ENCODE measurements at places on chromosomes 2 and 18.

DNA sequence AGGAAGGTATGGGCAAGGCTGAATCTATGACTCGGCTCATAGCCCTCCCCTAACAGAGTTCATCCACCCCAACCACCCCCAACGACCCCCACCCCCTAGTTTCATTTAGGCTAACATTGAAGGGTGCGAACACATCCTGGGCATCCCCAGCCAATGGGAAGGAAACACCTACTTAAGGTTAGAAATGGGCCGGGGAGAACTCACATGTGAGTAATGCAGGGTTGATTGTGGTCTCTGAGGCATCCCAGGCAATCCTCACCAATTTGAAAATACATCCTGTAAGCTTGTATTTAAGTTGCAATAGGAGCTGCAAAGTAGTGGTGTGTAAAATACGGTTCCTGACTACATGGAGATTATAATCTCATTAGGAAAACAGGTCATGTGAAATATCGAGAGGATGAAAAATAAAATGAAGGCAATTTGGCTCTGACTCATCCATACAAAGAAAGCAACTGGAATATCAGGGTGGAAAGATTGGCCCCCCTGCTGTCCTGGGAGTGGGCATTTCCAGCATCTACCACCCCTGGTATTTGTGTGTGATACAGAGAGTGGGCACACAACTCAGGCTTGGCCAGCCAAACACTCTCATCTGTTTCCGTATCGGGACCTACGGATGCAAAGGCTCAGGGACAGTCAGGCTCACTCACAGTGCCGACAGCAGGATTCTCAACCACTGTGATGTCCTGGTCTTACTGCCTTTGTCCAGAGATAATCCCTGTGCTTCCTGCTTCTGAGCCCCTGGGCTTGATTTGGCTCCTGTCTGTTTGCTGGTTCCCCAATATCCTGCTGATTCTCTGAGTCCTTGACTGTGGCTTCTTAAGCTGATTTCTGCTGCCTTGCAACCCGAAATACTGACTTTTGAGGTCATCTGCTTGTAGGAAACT, 90.0 kb upstream of the NCKAP5 start:
- DNase-seq, result no peak

GRCh38 chr2:163733301-163733938, 2.4 kb downstream of the FIGN start:
- peak; percentile 77 for DNase-seq

DNA sequence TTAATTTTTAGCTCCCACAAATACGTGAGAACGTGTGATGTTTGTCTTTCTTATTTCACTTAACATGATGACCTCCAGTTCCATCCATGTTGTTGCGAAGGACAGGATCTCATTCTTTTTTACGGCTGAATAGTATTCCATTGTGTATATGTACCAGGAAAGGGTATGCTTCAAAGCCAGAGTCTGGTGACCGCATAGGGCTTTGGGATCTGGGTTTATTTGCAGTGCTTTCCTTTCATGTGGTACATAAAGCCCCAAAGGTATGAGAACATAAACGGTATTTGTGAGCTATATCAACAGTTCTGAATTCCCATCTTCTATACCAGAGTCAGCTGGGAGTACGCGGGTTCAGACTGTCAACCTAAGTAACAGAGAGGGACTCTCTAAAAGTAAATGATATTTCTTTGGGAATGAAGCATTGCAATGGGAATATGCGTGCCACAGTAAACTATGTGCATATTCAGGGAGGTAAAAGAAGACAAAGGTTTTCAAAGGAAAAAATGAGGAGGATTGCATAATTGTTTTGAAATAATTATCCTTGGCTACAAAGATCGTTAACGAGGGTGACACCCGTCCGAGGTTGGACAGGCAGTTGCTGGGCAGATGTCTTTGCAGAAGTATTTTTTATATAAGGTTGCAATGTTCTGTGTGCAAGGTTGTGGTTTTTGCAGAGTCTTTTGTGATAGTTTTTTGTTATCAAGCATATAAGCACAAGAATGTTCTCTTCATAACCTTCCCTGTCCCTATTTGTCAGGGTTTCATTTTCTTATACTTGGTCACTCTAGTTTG, 24.4 kb downstream of the CRYGD start:
- DNase-seq, result no peak

GRCh38 chr2:28004086-28004485, 113.6 kb downstream of the BABAM2 start:
- DNase-seq, result no peak

GRCh38 chr2:144230448-144231085, 289.4 kb downstream of the ZEB2 start:
- no peak for DNase-seq

GRCh38 chr2:232886632-232887031, 16.6 kb downstream of the SNORC start:
- no peak for DNase-seq

DNA sequence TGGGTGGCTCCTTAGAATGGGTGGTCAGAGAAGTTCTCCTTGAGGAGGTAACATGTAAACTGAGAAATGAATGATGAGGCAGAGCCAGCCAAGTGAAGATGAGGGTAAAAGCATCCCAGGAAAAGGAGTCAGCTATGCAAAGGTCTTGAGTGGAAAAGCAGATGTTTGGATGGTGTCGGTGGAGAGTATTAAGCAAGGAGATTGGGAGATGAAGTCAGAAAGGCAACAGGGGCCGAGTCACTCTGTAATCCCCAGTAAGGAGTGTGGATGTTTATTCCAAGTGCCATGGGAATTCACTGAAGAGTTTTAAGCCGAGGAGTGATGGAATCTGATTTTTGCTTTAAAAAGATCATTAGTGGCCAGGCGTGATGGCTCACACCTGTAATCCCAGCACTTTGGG, 3.4 kb upstream of the STAMBP start:
- DNase-seq, result no peak

DNA sequence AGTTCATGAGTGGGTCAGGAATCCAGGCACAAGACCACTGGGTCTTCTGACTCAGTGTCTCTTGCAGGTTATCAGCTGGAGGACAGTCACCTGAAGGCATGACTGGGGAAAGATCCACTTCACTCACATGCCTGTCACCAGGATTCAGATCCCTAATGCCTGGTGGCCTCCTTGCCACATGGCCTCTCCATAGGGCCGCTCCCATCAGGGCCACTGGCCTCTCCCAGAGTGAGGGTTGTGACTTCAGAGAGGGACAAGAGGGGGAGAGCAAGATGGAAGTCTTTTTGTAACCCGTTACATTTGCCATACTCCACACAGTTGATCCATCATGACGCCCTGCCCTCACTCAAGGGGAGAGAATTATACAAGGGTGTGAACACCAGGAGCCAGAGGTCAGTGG, 13.0 kb upstream of the OTOS start:
- DNase-seq, result no peak

GRCh38 chr2:62176801-62177200, 19.1 kb upstream of the B3GNT2 start:
- DNase-seq, result no peak

DNA sequence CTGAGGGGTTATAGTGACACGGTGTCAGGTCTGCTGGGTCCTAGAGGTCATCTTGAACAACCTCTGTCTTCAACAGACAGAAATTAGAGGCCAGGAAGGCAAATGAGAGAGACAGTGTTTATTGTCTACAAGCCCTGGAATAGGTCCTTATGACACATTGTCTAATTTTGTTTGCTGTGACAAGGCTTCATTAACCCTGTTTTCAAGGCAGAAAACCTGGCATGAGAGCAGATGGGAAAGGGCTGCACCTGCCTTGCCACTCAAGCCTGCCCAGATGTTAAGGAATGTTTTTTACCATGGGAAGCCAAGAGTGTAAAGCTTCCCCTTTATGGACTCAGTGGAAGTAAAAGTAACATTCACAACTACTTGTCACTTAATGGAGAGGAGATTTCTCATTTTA, 275.3 kb downstream of the KCNS3 start:
- no peak for DNase-seq

DNA sequence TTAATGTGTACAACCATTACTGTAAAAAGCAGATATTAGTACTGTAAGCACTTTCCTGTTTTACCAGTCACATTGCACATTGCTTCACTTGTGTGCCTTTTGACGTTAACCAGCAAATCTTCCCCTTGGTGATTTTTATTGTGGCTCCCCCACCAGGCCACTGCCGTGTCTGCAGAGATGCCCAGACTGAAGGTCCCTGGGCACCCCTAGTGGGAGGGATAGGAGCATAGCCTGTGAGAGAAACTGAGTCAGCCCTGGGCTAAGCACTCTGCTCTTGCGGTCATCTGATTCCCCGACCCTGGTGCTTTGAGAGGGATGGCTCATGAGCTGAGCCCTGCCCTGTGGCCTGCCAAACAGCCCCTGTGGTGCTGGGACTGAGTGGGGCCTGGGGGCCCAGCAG, 73.4 kb downstream of the INPP4A start:
- DNase-seq, result no peak

DNA sequence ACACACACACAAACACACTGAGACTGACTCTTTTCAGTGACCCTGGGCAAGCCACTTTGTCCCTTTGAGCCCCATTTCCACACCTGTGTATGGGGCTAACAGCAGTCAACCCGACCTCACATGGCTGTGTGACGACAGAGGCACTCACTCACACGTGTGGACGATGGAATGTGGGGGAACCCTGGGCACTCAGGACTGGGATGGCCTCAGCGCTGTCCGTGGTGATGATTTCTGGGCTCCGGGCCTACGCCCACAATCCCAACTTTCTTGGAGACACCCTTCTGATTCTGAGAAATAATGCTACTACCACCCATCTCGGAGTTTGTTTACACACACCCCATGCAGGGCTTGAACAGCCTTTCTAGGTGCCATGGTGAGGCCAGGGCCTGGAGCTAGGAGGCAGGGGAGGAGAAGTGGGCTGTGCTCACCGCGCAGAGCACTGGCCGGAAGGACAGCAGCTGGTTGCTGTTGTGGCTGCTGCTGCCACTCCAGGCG, 1.5 kb downstream of the CRYBA2 start:
- no peak for DNase-seq

DNA sequence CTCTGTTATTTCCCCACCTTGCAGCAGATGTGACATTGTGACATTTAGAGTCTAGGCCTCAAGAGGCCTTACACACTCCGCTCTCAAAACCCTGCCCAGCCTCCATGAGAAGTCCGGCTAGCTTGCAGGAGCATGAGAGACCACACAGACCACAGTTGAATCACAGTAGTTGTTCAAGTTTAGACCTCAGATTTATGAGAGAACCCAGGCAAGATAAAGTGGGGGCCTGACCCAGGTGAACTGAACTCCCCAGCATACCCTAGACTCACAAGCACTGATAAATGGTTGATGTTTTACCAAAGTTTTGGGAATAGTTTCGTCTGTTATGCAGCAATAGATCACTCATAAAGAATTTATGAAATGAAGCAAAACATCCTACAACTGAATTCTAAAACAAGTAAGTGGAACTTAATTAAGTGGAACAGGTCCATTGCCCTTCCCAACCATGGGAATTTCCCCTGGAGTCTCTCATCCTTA, 4.7 kb upstream of the STAT1 start:
- DNase-seq, result no peak

DNA sequence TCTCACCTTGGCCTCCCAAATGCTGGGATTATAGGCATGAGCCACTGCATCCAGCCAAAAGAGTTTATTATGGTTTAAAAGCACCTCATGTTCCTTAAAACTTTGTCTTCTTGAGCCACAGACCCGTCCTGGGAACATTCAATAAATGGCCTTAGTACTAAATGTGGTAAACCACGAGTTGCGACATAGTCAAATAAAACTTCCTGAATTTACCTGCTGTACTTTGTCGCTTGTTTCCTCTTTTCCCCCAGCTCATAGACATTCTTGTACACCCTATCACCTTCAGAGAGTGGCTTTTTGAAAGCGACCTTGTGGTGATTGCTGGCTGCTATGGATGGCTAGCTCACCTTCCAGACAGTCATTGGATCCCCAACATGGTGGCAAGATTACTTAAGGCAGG, 310.4 kb downstream of the LRRTM1 start:
- no peak for DNase-seq

DNA sequence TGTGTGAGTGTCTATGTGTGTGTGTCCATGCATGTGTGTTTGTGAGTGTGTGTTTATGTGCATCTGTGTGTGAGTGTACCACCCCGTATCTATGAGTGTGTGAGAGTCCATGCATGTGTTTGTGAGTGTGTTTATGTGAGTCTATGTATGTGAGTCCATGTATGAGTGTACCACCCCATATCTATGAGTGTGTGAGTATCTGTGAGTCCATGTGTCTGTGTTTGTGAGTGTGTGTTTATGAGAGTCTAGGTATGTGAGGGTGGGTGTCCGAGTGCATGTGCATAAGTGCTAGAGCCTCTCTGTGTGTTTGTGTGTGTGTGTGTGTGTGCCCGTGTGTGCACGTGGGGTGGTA, 86.0 kb upstream of the ATG16L1 start:
- no peak for DNase-seq

GRCh38 chr18:63299837-63300745, 19.5 kb downstream of the BCL2 start:
- no peak for DNase-seq

All from NCI-H69 (cell line).